ENCODE measurements at places on chromosomes 13 and 19.

DNA sequence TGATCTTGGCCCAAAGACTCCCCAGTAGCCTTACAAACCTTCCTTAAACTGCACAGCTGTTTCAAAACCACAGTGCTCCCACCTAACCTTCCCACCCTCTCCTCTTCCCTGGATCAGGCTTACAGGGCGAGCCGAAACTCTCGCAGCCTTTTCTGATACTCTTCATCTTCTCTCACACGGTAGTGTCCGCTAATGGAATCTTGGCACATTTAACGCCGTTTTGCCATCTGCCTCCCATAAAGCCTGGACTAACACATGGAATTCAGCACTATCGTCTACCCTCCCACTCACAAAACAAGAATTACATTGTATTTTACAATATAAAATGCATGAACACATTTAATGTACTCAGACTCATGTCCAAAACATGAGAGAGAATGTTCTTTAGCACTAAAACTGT is 135.9 kb downstream of the RAP2A start:
- DNase-seq: no peak

- DNase-seq: no peak
Measured at GRCh38 chr13:61030445-61030844, 385.2 kb downstream of the PCDH20 start.

DNA sequence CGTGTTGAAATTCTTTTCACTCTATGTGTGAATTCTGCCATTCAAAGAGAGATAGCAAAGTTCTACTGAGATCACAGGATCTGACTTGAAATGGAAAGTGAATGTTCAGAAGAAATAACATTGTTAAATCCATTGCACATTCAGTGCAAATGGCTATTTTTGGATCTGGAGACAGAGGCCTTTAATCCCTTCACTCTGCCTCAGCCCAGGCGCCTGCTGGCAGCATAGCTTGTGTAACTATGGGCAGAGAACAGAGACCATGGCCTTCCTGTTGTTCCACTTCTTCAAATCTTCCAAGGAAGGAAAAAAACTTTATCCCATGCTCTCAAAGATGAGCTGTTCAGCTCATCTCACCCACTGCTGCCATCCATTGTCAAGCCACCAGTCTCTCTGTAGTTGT is 265.4 kb downstream of the LMO7 start:
- DNase-seq: no peak

DNA sequence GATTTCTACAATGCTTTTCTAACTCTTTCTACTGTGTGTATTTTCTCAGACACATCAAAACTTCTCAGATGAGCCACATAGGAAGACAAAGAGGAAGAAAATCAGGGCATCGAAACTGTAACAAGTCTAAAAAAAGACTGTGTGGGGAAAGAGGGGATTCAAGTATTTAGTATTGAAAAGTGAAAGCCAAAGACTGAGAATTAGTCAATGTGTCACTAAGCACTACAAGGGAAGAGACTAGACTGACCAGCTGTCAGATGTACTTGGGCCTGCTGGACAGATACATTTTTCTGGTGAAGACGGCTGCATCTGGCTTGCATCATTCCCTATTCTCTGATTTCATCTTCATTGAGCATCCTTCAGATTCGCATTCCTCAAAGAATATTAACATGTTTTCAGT is 25.4 kb downstream of the COMMD6 start:
- no peak for DNase-seq

DNA sequence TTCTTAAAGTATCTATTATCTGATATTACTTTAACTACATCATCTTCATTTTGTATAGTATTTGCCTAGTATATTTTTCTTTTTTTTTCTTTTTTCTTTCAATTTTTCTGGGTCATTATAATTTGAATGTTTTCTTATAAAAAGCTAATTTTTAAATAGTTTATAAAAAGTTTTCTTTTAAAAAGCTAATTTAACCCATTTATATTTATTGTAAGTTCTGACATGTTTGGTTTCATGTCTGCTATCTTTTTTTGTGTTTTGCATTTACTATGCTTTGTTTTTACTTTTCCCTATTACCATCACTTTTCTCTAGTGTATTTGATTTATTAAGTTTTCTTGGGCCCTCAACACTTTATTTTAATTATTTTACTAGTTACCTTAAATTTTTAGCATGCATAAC is 22.6 kb upstream of the RCBTB2 start:
- no peak for DNase-seq

- no peak for DNase-seq
Measured at GRCh38 chr19:46972311-46972710, 47.3 kb upstream of the NPAS1 start.

GRCh38 chr13:98201984-98202383 is 24.9 kb upstream of the RNF113B start:
- peak; percentile 36 for DNase-seq

- DNase-seq: peak; percentile 79
Measured at GRCh38 chr13:75760131-75761021, 124.2 kb downstream of the LMO7 start.

DNA sequence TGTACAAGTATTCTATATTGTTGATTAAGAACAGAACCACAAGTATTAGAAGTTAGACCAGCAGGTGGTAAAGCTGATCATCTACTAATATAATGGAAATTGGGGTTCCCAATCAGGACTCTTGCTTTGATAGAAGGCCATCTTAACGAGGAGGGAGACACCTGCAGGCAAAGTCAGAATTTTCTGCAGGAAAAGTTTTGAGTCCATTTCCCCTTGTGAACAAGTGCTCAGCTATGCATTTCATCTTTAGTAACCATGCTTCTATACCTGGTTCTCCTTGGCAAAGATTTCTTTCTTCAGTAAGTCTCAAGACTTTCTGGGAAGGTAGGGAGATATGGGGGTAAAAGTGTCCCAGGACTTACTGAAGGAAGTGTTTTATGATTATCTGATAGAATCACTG is 36.1 kb upstream of the USPL1 start:
- no peak for DNase-seq

DNA sequence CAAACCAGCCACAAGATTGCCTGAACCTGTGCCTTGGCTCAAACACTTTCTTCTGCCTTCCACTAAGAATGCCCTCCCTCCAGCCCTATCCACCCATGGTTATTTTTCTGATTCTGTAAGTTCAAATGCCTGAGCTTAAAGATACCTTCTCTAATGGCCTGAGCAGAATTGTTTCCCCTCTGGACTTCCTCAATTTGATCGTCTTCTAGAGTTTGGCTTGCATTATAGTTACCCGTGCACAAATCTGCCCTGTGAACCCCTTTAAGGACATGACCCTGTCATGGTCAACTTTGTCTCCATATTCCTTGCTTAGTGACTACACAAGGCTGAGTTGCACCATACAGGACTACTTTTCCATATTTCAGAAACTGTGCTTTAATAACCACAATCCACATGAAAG is 481.0 kb downstream of the FOXO1 start:
- DNase-seq: no peak

- DNase-seq: no peak
Measured at GRCh38 chr13:104106705-104107393, 1040.6 kb upstream of the SLC10A2 start.

DNA sequence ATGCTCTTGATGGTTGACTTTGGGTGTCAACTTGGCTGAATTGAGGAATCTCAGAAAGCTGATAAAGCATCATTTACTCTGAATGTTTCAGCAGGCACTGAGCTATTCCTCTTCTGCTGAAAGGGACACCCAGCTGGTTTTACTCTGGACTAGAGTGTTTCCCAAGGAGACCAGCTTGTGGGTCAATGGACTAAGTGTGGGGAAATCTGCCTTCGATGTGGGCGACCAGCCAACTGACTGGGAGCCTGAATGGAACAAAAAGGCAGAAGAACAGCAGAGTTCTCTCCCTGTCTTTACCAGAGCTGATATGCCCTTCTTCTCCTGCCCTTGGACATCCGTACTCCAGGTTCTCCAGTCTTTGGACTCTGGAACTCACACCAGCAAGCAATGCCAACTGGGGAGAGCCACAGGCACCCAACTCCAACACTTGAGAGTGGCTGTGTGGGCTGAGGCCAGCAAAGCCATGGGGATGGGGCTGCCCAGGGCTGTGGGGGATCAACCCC is 32.2 kb downstream of the MRPL57 start:
- DNase-seq: no peak

- no peak for DNase-seq
Measured at GRCh38 chr19:19463348-19464117, 51.8 kb downstream of the TSSK6 start.

GRCh38 chr13:107192289-107192688 is 624.4 kb upstream of the ARGLU1 start:
- no peak for DNase-seq

DNA sequence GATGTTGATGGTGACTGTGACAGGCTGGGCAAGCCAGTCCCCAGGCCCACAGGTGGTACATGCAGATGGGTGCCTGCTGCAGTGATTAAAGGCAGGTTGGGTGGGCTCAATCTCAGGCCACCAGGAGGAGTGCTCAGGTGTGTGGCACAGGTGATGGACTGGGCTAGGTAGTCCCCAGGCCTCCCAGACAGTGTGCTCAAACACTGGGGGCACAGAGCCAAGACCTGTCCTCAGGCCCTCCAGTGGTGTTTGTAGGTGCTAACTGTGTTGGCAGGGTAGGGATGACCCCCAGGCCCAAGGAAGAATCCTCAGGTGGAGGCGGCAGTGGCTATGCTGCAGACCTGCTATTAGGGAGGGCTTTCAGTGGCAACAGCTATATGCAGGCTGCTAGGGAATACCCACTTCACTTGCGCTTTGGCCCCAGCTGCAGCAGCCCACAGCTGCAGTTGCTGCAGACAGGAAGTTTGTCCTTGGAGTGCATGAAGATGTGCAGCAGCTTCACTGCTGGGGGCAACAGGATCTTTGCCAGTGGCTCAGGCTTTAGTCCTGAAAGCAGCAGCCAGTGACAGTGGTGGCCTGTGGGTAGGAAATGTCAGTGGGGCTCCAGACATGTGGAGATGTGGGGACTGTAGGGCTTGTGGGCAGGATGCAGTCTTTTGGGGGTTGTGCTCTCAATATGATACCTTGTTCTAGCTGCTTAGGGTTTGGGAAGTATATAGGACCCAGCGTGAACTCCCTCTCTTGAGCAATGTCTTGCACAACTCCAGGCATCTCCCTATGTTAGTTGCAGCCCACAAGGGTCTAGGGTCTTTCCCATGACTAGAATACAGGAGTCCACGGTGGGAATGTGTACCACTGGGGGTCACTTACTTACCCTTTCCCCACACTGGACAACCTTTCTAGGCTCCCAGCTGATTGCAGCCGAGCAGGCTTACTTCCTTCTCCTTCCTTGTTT is 54.1 kb upstream of the MLNR start:
- DNase-seq: no peak

DNA sequence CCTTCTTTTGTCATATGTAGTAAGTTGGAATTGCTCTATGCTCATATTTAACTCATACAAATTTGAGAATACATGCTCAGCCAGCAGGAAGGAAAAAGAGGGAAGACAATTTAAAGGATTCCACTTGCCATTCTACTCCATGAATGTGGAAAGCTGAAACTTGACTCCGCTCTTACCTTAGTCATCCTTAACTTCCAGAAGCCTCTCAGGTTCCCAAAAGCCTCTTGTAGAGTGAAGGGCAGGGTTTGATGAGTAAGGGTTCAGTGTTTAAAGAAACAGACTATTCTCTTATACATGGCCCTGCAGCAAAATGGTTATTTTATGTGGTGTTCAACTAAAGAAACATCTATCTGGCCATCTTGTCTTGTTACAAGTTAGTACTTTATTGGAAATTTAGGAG is 27.1 kb downstream of the FAM124A start:
- DNase-seq: no peak

GRCh38 chr19:40763963-40764362 is 11.4 kb upstream of the MIA start:
- DNase-seq: no peak

DNA sequence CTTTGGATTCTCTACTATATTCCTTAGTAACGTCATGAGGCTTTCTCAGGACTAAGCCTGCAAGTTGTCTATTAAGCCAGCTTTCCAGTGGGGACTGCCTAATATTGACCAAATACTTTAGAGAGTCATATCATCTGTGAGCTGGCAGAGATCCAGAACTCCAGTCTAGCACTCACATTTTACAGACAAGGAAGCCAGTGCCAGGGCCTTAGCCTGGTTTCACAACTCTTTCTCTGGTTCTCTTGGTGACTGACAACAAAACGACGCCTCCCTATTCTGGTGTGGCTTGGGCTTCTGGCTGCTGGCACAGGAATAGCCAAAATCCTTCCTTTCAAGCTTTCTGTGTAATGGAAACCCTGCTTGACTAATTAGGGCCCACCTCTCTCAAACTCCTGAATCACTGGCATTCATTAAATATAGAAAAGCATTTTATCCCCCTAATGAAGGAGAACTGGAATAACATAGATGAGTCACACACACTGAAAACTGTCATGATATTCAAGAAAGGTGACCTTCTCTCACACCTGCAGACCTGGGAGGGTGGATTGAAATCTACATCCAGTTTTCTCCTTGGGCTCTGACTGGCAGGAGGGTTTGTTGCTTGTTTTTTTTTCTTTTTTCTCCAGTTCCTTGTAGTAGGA is 75.2 kb upstream of the UBL3 start:
- peak; percentile 70 for DNase-seq

GRCh38 chr13:76790526-76790925 is 95.7 kb downstream of the KCTD12 start:
- DNase-seq: no peak

DNA sequence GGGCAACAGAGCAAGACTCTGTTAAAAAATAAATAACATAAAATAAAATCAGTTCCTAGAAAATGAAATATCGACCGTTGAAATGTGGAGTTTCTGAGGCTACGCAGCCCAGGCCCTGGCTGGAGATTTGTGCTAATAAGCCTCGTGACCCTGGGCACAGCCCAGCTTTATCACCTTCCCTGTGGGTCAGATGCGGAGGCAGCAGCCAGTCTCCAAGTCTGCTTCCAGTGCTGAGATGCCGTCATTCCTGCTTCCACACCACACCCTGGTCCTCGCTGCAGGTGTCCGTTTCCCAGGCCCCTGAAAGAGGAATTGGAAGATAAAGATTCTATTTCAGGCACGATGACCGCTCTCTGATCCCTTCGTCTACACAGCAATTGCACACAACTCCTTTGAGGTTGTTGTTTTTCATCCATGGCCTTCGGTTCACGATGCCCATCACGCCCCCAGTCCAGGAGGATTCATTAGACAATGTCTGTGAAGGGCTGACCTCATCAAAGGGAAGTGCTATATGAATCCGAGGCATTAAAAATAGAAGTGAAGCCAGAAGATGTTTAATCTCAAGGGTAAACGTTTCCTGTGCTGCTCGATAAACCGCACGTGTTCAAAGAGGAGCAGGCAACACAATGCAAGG is 48.3 kb upstream of the ATP11A start:
- no peak for DNase-seq

Data from transverse colon (tissue), 4 donors.